ENCODE measurements at places on chromosomes 16 and 17.

GRCh38 chr16:9007177-9007794, 43.6 kb upstream of the USP7 start:
- no peak for DNase-seq

DNA sequence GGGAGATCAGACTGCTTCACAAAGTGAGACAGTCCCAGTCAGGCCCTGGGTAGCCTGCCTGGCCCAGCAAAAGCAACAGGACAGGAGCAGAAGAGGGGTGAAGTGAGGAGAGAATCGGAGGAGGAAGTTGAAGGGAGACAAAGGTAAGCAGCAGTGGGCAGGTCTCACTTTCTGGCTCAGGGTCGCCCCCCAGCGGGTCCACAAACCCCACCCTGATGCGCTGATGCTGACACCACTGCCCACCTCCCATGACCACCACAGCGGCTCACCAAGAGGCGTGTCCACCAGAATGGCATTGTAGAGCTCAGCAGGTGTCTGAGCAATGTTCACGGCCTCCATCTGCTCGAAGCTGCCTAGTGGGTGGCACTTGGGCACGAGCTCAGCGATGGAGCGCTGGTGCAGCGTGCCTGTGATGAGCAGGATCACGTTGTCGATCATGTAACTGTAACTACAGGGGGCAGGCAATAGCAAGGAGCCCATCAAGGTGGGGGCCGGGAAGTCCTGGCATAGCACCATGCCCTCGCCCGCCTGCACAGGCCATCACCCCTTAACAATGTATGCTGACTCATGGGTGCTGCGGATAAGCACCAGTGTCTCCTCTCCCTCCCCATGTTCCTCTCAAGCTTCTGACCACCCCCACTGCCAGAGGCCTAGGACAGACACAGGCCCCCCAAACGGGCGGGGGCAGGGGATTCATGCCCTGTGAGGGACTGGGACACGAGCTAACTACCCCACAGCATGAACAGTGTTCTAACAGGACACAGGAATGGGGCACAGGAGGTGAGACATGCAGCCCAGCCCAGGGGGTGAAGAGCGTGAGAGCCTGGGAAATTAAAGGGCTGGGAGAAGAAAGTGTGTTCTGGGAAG, 13.6 kb downstream of the HSD11B2 start:
- DNase-seq, result no peak

DNA sequence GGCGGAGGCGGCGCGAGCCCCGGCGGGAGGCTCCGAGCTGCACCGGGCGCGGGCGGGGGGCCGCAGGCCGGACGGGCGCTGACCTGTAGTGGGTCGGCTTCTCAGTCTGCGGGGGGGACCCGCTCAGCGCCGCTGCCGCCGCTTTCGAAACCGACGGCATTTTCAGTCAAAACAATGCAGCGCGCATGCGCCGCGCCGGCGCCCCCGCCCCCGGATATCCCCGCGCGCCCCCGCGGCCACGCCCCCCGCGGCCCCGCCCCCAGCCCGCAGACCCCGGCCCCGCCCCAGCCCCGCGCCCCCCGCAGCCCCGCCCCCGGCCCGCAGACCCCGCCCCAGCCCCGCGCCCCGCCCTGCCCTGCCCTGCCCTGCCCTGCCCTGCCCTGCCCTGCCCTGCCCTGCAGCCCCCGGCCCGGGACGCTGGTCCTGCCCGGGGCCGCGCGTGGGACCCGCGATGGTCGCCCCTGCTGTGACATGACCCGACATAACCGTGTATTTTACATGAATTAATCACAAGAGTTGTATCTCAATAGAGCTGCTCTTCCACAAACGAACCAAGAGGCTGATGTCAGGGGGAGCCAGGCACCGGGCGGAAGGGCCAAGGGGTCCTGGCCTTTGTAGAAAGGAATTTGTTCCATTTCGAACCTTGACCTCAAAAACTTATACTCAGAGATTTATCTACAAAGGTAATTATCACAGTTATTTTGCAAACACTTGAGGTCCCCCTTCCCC, at the start of gene UNKL:
UNKL (minus strand) TSS at position 173 of the 729 bp plus-strand sequence; CDS start at position 160, 13 bp downstream.
- no peak for DNase-seq

DNA sequence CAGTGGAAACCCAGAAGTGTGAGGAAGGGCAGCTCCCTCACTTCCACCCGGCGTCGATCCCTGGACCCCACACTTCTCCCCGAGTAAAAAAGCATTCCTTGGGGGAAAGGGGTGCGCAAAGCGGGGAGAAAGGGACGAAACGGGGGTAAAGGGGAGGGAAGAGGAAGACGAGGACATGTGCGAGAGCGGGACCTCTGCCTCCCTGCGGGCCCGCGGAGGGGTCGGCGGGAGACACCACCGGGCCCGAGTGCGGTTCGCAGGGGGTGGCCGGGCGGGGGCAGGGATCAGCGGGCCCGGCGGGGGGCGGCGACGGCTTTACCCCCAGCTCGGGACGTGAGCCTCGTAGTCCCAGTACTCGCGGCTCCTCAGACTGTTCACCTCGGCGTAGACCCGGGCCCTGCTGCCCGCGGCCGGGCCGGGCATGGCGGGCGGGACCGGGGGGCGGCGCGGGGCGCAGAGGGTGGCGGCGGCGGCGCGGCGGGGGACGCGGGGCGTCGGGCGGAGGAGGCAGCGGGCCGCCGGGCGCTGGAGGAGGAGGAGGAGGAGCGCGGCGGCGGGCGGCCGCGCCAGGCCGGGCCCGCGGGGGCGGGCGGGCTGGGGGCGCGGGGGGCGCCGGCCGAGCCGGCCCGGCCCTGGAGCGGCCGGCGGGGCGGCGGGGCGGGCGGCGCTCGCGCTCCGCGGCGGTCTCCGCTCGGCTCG, 443 bp downstream of the CSNK2A2 start:
- DNase-seq, result no peak

GRCh38 chr16:57603115-57604024, 25.1 kb upstream of the ADGRG1 start:
- DNase-seq, result no peak

- no peak for DNase-seq
Observed at GRCh38 chr17:48549914-48550501, 5.1 kb upstream of the HOXB2 start.

- DNase-seq, result no peak
Observed at GRCh38 chr16:4082474-4083044, 33.7 kb downstream of the ADCY9 start.

- DNase-seq, result no peak
Observed at GRCh38 chr17:74325376-74325742, 667 bp upstream of the KIF19 start.

DNA sequence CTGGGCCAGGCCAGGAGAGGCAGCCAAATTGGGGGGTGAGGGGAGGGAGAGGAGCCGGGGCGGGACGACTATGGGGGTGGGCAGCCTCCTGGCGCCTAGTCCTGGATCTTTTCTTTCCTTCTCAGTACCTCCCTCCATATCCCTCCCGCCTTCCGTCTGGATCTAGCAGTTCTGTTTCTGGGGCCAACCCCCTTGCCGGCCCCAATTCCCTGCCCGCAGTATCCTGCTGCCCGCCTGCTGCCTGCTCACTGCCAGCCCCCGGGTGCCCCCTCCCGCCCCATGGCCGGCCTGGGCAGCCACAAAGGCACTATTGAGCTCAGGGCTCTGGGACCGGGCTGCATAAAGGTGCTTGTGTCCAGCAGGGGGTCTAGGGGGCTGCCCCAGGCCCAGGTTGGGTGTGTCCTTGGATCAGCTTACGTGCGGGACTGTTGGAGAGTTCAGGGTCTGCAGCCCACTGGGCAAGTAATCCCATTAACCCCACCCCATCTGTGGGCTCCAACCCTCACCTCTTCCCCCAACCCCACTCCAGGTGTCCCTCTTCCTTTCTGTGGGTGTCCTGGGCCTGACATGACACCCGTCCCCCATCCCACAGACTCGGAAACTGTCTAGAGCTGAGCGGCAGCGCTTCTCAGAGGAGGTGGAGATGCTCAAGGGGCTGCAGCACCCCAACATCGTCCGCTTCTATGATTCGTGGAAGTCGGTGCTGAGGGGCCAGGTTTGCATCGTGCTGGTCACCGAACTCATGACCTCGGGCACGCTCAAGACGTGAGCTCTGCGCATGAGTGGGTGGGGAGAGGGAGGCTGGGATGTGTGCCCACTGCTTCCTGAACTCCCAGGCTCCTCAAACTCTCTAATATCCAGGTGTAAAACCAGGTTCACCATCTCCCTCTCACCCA, 2.0 kb downstream of the WNK4 start:
- no peak for DNase-seq

DNA sequence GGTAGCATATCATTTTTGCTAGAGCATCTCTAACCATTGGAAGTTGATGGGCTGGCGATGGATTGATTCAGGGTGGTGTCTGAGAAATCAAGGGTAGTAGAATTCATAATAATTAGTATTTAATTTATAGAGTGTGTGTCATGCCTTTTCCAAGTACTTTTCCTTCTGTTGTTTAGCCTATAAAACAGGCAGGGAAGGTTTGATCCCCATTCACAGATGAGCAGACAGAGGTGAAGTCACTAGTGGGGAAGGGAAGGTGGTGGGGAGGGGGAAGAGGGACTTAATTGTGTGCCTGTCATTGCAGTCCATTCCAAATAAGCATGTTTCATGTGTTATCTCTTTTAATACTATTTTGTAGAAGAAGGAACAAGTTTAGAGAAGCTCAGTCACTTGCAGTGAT, 131.3 kb downstream of the MSI2 start:
- no peak for DNase-seq

DNA sequence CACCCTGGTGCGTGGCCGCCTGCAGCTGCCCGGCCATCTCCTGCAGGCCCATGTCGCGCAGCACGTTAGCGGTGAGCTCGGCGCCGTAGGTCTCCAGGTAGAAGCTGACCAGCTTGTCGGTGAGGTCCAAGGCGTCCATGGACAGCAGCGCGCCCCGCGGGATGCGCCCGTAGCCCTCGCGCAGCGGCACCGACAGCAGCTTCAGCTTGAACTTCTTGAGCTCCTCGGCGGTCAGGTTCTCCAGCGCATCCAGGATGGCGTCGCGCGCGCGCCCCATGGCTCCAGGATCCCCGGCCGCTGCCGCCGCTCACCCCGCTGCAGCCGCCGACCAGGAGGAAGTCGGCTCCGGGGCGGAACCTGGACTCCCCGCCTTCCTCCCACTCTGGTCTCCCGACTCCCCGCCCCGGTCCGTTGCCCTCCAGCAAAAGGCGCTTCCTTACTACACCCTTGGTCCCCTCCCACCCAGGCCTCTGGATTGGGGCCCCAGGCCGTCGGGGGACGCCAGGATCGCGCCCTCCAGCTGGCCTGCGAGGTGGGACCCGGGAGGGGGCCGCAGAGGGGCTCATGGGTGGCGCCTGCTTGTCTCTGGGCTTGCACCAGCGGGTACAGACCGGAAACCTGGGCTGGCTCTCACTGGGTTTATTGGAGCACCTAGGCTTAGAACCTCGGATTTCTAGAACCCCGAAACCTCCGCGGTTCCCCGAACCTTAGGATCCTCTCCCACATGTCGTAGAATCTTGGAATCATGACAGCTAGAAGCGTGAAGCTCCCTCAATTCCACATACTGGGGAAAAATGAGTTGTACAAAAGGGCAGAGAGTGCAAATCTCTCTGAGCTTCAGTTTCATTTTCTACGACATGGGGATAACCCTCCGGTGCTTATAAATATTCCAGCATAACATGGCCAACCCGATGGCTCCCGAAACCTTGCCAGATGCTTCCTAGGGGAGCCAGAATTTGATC, at the start of gene PYCARD:
PYCARD (minus strand) TSS at position 347 of the 962 bp plus-strand sequence; CDS start at position 277, 70 bp downstream.
- DNase-seq, result no peak

- no peak for DNase-seq
Observed at GRCh38 chr17:2299136-2299535, 4.4 kb downstream of the SMG6 start.

- no peak for DNase-seq
Observed at GRCh38 chr16:21021316-21021715, 120.7 kb downstream of the LYRM1 start.

DNA sequence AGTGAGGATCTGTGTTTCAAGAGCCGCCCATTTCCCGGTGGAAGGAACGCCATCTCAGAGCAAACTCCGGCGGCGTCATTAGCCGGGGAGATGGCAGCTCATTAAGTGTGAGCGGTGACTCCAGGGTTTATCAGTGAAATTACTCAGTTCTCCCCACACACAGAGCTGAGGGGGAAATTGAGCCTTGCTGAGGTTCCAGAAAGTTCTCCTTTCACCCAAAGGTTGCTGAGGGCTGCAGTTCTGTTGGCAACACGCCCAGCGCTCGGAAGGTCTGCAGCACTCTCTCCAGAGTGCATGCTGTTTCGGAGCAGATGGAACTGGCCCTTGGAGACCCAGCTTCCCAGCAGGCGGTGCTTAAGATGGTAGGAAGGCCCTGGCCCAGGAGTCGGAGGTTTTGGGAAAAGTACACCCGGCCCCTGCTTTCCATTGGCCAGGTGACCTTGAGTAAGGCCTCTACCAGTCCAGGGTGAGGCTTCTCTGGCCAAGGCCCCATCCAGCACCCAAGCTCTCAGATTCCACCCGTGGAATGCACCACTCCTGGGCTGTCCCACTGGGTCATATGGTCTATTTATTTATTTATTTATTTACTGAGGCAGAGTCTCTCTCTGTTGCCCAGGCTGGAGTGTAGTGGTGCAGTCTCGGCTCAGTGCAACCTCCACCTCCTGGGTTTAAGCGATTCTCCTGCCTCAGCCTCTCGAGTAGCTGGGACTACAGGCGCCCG, 167.7 kb upstream of the CIBAR2 start:
- DNase-seq, result no peak

DNA sequence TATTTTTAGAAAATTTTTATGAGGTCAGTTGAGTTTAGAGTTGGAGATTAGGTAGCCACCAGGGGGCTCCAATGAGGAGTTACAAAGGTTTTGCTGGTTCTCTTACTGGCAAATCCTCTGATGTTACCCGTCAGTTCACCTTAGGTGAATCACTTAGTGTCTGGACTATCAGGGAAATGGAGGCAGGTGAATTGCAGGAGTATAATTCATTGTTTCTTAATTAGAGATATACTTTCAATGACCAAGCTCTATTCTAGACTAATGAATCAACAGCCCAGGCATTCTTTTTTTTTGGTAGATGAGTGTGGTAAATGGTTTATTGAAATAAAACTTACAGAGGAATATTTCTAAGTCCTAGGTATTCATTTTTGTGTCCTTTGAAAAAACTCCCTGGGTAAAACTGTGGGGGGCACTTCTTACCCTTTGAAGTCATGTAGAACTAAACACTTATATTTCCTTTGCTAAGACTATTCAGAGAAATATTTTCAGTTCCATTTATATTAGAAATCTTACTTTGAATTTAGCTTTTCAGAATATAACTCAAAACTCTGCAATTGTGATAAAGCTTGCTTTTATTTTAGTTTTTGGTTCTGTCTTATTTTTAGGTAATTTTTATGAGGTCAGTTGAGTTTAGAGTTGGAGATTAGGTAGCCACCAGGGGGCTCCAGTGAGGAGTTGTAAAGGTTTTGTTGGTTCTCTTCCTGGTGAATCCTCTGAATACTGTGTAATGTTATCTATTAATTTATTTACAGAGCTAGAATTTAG, 17.7 kb downstream of the PSMD11 start:
- no peak for DNase-seq

GRCh38 chr17:18968345-18968744, 16.4 kb downstream of the SLC5A10 start:
- DNase-seq, result no peak
